ENCODE measurements at places on chromosomes 1 and 21.

- no peak for DNase-seq
Observed at GRCh38 chr1:60151311-60151710, 77.7 kb upstream of the C1orf87 start.

GRCh38 chr1:162229549-162229948 is 147.1 kb downstream of the SPATA46 start:
- DNase-seq: no peak

DNA sequence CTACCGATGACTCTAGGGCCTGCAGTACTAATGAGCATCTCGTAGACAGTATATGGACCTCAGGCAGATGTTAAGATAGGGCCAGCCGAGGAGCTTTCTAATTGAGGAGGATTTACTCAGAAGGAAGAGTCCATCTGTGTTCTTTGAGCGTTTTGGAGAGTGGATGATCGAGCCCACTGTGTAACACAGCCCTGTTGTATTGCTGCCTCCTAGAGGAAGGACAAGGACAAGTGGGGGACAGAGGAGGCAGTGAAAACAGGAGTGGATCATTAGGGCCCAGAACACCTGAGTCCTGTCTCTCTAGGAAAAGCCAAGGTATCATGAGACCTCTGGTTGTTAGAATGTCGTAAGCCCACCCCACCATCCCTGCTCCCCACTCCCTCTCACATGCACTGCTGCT is 62.9 kb downstream of the TBX19 start:
- DNase-seq: no peak

DNA sequence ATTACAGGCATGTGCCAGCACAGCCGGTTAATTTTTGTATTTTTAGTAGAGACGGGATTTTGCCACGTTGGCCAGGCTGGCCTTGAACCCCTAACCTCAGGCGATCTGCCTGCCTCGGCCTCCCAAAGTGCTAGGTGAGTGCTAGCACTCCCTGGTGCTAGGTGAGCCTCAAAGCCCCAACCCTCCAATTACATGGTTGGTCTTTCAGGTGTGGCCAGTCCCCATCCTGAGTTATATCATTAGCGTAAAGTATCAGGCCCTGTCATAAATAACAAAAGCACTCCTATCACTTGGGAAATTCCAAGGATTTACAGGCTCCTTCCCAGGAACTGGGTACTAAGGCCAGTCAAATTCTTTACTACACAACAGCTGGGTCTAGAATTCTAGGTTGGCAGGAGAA is 138.0 kb downstream of the PIK3R3 start:
- no peak for DNase-seq

DNA sequence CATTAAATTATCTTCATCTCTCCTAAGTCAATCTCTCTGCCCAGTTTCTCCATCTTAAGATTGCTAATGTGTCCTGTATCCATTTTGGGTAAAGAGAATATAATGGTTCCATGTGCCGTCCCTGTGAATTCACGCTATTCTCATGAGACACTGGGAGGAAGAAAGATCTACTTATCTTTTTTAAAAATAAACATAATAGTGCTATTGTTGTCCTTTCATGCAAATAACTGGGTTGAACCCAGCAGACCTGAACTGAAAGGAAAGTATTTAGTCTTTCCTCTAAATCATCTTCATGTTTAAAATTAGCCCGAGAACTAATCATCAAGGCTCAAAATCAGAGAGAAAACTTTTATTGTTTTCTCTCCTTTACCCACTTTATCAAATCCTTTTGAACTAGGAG is 22.4 kb downstream of the SLAMF1 start:
- no peak for DNase-seq
